ENCODE measurements at places on chromosomes 13 and 19.

GRCh38 chr19:48618278-48618915 is 581 bp downstream of the RPL18 start:
- no peak for DNase-seq

DNA sequence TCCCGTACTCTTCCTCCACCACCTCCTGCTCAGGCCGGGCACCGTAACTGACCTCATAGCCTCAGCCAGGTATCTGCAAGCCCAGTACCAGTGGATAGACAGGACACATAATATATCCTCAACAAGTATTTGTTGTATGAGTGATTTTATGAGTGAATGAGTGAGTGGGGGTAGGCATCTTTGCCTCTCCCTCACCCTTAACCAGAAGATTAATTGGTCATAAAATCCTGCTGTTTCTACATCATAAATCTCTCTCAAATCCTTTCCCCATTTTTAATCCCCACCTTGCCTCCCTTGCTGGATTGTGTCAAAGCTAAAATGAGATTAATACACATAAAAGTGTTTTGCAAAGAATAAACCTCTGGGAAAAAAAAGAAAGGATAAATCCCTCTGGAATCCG is 44.4 kb upstream of the HMGB1 start:
- no peak for DNase-seq

- no peak for DNase-seq
Measured at GRCh38 chr13:24452044-24452443, 60.5 kb downstream of the PARP4 start.

GRCh38 chr19:1153891-1154730 is 20.0 kb downstream of the SBNO2 start:
- DNase-seq, result no peak

DNA sequence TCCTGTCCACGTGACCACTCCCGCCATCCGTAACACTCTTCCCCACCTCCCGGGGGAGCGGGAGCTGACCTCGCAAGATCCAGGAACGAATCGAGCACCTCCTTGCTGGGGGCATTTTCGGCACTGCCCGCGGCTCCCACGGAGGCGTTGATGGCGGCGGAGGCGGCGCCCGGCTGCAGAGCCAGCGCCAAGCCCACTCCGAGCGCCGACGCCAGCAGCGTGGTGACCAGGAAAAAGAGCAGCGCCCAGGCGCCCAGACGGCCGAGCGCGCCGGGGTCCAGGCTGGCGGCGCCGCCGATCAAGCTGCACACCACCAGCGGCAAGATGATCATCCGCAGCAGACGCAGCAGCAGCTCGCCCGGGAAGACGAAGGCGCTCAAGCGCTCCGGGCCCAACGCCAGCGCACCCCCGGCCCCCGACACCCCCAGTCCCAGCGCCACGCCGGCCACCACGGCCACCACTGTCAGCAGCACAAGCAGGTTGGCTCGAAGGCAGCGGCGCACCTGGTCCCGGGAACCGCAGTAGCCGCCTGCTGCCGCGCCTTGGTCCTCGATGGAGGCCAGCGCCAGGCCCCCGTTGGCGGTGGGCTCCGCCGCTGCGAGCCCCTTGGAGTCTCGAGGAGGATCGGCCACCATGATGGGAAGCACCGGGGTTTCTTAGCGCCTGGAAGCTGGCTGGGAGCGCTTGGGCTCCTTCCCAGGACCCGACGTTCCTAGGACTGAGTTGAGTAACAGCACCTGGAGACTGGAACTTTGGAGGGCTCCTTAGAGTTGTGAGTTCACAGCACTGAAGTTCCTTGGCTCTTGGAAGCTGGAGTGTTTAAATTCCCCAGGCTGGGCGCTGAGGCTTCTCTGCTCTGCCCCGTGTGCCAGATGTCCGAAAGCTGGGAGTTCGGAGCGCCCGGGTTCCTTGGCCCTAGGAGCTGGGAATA is 798 bp downstream of the SLC1A5 start:
- DNase-seq, result no peak

- DNase-seq, result no peak
Measured at GRCh38 chr19:5590151-5590864, 22.6 kb upstream of the TINCR start.

DNA sequence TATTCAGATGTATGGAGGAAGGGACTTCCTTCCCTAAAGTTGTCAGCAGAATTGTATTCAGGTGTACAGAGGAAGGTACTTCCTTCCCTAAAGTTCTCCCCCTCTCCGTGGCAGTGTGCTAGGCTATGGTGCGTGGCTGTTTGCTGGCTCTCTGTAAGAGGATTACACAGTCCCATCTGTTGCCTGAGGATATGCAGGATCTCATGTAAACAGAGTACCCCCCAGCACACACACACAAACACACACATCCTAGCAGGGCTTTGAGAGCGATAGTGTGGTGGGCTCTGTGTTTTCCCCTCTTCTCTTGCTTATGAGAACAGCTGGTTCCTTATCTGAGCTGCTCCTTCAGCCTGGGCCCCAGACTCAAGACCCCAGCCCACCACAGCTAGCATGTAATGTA is 10.3 kb downstream of the NEK5 start:
- no peak for DNase-seq

DNA sequence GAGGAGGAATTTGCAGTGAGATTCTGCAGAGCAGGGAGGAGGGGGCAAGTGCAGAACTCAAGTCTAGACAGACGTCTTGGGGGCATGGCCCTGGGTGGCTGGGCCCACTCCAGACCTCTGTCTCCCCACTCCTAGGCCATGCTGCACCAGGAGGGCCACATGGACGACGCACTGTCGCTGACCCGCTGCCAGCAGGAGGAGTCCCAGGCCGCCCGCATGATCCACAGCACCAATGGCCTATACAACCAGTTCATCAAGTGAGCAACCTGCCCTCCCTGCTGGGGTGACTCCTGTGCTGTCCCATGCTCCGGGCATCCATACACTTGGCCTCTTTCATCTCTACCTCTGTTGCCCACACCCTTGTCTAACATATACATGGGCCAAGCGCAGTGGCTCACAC is 18.1 kb downstream of the RYR1 start:
- no peak for DNase-seq

- no peak for DNase-seq
Measured at GRCh38 chr19:38197937-38198704, 25.9 kb downstream of the DPF1 start.

DNA sequence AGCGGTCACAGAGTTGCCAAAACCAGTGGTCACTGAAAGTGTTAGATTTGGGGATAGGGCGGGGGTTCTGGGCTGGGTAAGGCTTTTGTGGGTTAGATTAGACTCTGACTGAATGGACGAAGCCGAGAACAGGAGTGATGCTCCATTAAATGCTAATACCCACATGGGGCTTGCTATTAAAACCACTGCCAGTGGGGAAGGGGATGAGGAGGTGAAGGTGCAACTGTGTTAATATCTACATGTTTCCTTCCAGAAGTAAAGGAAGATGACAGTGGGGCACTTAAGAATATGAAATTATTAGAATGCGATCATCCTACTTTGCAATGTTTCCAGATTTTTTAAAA is 573 bp upstream of the ZNF614 start:
- DNase-seq, result no peak

DNA sequence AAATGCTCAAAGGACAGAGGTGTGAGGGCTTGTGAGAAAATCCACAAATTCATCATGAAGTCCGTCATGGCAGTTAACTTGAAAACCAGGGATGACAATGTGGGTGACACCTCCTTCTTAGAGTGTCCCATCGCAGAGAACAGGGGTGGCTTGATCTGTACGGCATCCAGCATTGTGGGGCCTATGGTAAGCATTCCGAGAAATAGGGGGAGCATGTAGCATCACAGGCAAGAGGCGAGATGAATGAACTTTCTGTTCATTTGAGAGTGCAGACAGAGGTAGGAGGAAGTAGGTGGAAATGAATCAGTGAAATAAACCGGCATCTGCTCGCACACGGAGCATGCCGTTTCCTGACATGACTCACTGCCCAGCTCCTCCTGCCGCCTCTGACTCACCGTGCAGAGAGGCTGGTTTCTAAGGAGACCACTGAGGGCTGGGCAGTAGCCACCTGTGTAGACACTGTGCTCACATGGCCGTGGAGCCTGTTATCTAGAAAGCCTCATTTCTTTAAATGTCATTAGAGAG is 339.0 kb downstream of the RFC3 start:
- DNase-seq, result no peak

- no peak for DNase-seq
Measured at GRCh38 chr13:82878536-82878935, 1003.7 kb downstream of the SLITRK1 start.

GRCh38 chr19:29922972-29923371 is 19.1 kb upstream of the URI1 start:
- DNase-seq, result no peak

DNA sequence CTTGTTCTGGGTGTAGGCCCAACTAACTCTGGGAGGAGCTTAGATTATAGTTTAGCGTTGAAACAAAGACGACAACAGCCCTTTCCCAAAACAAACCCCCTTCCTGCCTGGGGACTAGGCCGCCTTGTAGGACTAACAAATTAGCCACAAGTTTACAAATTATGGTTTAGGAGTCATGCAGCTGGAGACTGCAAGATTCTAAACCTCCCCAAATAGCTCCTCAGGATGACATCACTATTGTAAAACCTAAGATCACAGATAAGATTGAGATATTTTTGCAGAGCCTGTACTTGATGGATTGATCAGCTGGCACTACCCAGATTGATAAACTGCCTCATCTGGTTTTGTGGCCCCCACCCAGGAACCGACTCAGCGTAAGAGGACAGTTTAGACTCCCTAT is 2.3 kb upstream of the SLC25A15 start:
- no peak for DNase-seq

- DNase-seq, result no peak
Measured at GRCh38 chr13:44686531-44686934, 110.4 kb upstream of the TSC22D1 start.

Data from esophagus squamous epithelium (tissue), 5 donors.